Esophagus mucosa (tissue), 1 donor: ENCODE measurements at places on chromosomes 5 and 9. TPM values are rescaled to one million over a fixed set of nuclear protein-coding genes. Genes with fewer than 3 reads are reported as not detected.

Gene DAB2IP
- 46.0 TPM for total RNA-seq

Gene BHMT2
- total RNA-seq = 0.72 TPM

Gene MRPS27
- total RNA-seq = 63.2 TPM

Gene RABL6
- total RNA-seq = 52.6 TPM

Gene SH2D3C
- total RNA-seq = 1.9 TPM

Gene EQTN
- not detected for total RNA-seq

Gene IL4
- not detected for total RNA-seq

Gene PCDHB10
- 0.80 TPM for total RNA-seq

Gene NACC2
- total RNA-seq = 7.0 TPM

Gene OMD
- 0.40 TPM for total RNA-seq

Gene POLE3
- 39.7 TPM for total RNA-seq

Gene IL3
- not detected for total RNA-seq

Gene IL31RA
- 0.68 TPM for total RNA-seq

Gene FGFR4
- 2.7 TPM for total RNA-seq

Gene OCLN
- total RNA-seq = 58.1 TPM

Gene PCDHB14
- total RNA-seq = 2.0 TPM

Gene PTGES
- total RNA-seq = 9.1 TPM

Gene MRRF
- 36.5 TPM for total RNA-seq

Gene SH3RF2
- total RNA-seq = 49.8 TPM

Gene CYLC2
- total RNA-seq = not detected

Gene LRRC19
- 0.08 TPM for total RNA-seq

Gene TNFSF15
- total RNA-seq = 1.7 TPM

Gene CSF1R
- 2.7 TPM for total RNA-seq

Gene F2RL1
- total RNA-seq = 12.0 TPM

Gene PROB1
- 1.9 TPM for total RNA-seq
